Ascending aorta (tissue), 2 donors: ENCODE measurements at places on chromosomes 6 and 20.

DNA sequence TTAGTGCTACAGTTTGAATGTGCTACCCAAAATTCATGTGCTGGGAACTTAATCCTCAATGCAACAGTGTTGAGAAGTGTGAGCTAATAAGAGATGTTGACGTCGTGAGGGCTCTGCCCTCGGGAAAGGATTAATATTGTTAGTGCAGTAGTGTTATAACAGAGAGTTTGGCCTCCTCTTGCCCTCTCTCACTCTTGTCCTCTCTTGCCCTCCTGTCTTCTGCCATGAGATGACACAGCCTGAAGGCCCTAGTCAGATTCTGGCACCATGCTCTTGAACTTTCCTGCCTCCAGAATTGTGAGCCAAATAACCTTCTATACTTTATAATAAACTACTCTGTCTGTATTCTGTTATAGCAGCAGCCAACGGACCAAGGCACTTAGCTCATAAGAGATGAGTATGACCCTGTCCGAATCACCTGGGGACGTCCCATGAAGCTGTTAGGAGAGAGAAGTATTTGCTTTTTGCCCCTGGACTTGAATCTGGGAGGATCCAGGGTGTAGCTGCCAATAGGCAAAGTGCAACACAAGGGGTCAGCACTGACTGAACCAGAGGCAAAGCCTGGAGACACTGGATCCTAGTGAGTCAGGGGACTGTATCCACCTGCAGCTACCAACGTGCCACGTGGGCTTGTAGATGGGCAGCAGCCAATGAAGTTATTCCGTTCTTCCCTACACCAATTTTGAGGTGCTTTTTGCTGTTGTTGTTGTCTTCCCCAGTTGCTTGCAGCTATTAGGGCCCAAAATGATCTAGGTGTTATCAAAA, 233.7 kb downstream of the THBS2 start:
- DNase-seq = no peak

- DNase-seq = peak; percentile 40
Measured at GRCh38 chr20:11890331-11891076, 27.2 kb upstream of the BTBD3 start.

DNA sequence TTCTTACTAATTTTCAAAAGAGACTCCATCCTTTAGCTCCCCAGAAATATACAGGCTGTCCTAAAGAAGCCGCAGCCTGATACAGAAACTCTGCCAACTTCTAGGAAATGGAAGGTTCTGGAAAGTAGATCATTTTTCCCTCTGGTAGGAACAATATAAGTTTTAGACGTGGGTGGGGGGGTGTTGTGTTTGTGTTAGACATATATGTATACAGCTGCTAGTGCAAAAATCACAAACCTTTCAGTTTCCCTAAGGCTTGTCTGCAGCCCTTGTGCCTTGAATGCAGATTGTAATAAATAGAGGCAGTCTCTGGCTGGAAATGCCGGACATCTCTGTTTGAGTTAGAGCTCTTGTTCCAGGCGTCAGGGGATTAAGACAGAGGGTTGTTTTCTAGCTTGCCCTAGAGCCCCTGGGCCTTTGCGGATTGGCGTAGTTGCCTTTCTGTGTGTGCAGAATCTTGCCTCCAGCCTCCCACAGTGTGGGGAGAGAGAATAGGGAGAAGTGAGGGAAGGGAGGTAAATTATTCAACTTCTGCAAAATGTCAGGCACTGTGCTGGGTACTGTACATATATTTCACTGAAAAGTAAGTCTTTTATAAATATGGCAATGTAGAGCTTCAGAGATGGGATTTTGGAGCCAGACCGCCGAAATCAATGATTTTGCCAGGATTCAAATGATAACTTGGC, 269.7 kb downstream of the PRL start:
- no peak for DNase-seq

- DNase-seq = no peak
Measured at GRCh38 chr6:139355172-139355571, 19.3 kb downstream of the CITED2 start.

DNA sequence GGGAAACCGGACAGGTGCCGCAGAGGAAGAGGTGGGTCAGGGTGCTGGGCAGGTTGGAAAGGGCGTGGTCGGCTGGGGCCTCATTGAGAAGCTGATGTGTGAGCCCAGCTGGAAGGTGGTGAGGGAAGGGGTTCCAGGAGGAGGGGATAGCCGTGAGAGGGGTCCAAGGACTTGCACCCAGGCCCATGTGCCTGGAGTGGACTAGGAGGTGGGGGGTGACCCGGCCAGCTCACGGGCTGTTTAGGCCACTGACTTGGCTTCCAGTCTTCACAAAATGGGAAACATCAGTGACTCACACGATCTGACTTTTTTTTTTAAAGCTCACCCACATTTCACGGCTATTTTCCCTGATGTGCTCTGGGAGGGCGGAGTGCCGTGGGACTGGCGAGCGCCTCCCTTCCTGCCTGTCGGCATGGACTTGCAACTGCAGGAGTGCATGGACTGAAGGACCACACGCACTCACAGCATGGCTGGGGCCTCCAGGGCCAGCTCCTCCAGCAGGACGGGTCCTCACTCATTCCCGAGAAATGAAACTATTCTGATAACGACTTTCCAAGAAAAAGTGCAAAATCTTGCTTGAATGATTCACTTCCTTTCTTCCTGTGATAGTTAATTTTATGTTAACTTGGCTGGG, 13.5 kb upstream of the PDE10A start:
- no peak for DNase-seq

GRCh38 chr6:26122402-26122792, 35.2 kb downstream of the HFE start:
- DNase-seq = no peak

DNA sequence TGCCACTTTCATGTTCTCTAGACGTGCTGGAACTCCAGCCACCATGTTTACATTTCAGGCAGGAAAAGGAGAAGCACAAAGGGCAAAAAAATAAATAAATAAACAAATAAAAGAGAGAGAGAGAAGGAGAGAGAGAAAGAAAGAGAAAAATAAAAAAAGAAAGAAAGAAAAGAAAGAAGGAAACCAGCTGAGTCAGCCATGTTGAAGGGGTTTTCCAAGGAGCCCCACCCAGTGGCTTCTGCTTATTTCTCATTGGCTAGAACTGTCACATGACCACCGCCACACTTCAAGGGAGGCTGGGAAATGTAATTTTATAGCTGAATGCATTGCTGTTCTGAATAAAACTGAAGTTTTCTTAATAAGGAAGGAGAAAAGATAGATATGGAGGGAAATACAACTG, 71.1 kb downstream of the BFSP1 start:
- DNase-seq = no peak

DNA sequence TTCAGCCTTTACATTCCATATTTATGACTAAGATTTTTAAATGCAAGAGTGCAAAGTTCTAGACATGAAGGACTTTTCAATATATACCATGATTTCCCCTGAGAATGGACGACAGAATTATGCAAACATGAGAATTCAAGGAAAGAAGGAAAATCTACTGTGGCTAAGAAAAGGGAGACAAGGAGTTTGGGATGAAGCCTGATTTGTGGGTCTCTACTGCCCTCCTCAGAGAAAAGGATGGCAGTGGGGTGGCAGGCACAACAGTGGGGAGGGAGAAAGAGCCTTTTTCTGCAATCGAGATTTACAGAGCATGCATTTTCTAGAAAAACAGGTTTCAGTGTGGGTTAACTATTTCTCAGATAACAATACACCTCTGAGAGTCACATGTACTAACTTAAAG, 466.9 kb upstream of the NRSN1 start:
- DNase-seq = no peak
